T-helper 9 cell (primary cell): ENCODE measurements at places on chromosomes 3 and 15.

DNA sequence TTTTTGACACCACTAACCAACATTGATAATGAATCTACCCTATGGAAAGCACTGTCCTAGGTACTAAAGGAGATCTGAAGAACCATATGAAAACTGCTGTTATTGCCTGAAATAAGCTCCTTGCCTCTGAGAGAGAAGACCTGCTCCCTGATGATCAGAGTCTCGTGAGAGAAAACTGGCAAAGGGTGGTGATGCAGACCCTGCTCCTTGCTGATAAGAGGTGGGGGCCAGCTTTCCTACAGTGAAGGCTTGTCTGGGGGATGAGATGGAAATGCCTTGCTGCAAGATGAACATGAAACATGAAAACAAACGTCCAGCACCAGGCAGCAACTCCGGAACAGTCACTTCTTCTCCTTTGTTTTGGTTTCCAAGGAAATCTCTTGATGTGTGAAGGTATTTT is 31.9 kb downstream of the RASGRP1 start:
- no peak for DNase-seq

DNA sequence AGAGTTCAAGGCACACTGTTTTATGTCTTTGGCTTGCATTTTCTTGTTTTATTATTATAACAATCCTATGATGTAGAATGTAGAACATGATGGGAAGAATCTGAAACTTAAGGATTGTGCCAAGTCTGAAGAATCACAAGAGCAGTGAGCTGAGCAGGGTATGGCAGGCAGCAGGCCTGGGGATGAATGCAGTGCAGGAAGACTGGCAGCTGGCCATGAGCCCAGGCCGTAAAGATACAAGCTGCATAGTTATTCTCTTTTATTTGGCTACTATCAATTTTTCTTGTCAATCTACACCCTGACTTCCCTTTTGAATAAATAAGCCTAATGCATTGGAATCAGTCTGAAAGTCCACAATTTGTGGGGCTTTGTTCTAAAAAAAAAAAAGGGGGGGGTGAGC is 89.6 kb upstream of the ARPP21 start:
- DNase-seq = no peak

DNA sequence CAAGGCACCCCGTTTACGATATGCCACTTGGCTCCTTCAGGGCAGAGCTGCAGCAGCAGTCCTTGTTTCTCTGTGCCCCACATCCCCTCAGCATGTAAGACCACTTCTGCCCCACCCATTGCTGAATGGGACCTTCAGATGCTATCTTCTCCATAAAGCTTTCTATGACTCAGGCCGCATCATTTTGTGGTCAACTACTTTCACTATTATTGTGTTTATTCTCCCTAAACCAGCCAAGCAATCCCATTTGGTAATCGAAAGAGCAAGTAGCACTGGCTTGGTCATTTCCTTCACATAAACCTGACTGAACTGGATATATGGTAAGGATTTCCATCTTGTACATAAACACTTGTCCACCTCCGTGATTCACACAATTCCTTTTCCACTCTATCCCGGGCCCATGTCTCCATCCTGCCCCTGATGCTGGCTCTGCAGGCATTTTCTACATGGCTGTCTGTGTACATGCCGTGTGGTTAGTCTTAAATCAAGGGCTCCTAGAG is 25.7 kb downstream of the LIPC start:
- DNase-seq = no peak

DNA sequence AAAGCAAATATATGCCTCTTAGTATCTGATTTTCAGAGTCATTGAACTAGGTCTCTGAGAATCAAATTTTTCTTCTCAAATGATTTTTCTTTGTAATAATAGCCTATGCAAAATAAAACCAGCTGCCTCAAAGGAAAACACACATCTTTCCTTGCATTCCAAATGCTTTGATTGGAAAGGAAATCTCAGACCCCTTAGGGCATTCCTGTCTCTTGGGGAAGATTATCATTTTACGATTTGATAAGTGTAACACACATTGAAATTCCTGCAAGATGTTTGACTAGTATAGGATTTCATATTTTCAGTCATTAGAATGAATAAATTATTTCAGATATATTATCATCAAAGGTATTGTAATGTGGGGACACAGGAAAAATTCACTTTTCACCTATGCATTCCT is 244.8 kb downstream of the EPHA6 start:
- no peak for DNase-seq

- no peak for DNase-seq
These were observed 892.3 kb downstream of the CADM2 start for GRCh38 chr3:85851071-85851470.

DNA sequence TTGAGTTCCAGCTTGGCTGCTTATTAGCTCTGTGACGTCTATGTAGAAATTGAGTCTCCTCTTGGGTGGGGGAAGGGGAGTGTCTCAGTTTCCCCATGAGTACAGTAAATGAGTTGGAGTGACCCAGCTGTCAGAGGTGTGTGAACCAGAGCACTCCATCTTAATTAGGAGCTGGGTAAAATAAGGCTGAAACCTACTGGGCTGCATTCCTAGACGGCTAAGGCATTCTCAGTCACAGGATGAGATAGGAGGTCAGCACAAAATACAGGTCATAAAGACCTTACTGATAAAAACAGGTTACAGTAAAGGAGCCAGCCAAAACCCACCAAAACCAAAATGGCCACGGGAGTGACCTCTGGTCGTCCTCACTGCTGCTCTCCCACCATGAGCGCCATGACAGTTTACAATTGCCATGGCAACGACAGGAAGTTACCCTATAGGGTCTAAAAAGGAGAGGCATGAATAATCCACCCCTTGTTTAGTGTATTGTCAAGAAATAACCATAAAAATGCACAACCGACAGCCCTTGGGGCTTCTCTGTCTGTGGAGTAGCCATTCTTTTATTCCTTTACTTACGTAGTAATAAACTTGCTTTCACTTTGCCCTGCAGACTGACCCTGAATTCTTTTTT is 222.4 kb downstream of the CACNA2D3 start:
- DNase-seq = no peak

DNA sequence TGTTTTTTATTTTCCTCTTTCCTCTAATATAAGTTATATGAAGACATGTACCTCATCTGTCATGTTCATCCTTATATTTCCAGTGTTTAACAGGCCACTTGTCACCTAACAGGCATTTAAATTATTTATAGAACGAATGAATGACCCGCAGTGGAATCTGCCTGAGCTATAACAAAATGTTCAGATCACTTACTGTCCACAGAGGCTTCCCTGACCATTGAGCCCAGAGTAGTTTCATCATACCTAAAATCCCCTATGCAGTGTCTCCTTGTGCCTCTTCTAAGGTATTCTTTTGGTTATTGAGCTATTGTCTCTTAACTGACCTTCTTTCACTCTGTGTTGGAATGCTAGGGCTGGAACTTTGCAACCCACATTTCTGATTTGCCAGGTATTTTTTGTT is 748.5 kb downstream of the NTRK3 start:
- DNase-seq = no peak

- no peak for DNase-seq
These were observed 5.3 kb downstream of the ARL6IP5 start for GRCh38 chr3:69090021-69090420.

DNA sequence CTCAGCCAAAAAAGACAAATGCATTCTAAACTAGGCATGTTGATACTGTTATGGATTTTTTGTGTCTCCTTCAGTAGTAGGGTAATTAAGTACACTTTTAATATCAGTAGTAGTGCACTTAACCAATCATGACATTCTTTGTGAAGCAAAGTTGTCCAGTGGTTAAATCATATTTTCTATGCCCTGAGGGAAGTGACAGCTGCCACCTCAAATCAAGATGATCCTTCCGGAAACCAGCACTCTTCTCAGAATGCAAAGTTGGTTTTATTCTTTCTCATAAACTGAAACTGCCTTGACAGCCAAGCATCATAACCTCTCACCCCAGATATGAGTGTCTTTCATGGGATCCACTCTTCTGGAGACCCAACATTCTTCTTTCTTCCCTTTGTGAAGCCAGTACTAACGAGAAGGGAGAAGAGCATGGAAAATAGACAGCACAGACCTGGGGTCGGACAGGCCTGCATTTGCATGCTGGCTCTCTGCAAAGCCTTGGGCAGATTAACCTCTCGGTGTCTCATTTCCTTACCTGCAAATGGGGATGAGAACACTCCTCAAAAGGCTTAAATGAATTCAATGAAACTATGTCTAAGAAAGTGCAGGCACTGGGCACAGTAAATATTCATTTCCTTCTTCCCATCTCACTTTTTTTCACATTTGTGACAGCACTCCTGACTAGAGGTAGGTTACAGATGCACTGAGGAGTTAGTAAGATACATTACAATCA is 13.2 kb downstream of the AAGAB start:
- DNase-seq = no peak

DNA sequence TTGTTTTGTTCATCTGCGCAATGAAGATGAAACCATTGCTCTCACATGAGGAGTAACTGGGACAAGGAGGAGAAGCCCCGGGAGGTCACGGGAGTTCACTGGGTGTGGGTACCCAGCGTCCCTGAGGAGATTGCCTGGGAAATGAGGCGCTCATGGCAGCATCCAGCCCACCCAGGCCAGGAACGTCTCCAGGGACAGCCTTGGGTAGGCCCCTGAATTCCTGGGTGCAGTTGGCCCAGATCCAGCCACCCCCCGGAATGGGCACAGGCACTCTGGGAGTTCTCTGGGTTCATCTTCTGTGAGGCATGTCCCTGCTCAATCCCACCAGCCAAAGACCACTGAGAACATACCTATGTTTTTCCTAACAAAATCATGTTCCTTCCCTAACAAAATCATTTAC is 18.5 kb downstream of the BFSP2 start:
- no peak for DNase-seq

DNA sequence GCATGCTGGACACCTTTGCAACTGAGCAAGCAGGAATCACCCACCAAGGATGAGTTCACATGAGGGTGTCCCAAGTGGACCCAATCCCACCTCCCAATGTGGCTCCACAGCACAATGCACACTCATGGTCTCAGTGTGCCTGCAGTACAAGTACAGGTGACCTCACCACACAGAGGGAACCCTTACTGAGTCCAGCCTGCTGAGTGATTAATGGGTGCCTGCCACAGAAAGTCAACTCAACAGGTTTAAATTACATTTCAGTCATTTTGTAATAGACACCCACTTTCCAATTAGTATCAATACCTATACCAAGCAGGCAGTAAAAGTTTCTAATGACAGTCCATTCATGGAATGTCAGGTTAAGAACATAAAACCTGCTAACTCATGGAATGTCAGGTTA is 59.5 kb downstream of the HERC2 start:
- DNase-seq = no peak

GRCh38 chr3:50574444-50574831 is 5.1 kb downstream of the HEMK1 start:
- DNase-seq = no peak

DNA sequence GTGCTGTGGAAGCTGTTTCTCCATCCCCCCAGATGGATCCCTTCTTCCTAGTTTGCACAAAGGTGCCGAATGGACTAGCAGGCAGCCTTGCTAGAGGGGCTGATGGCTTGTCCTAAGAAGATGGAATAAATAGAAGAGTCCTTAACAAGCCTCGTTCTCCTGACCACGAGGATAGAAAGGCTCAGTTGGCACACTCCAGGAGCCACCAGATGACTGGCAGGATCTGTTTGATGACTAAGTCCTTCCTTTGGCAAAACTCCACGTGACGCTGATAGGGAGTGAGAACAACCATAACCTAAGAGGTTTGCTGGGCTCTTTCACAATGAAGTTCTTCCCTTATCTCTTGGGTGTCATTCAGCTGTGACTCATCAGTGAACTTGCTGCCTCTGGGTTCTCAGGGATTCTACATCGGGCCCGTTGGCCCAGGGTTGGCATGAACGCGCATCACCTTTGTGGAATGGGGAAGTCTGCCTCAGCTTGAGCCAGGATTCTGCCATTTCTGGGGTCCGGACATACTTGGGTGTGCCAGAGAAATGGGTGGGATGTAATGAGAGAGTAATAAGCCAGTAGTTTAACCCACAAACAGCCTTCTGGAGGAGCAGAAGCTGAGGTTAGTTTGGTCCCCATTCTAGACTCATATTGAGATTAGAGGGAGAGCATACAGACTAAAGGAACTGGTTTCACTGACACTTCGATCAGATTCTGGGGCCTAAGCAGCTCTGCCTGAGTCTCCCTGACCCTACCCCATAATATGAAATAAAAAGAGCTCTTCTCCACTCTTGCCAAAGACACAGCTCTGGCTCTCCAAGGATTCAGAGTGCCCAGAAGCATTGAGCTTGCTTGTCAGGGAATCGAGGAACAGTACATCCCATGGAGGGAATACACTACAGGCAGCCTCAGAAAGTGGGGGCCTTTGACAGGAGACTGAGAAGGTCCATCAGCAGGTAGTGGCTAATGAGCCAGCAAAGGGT is 2.0 kb upstream of the MELTF start:
- no peak for DNase-seq

GRCh38 chr3:123511726-123512125 is 62.8 kb upstream of the ADCY5 start:
- DNase-seq = no peak

DNA sequence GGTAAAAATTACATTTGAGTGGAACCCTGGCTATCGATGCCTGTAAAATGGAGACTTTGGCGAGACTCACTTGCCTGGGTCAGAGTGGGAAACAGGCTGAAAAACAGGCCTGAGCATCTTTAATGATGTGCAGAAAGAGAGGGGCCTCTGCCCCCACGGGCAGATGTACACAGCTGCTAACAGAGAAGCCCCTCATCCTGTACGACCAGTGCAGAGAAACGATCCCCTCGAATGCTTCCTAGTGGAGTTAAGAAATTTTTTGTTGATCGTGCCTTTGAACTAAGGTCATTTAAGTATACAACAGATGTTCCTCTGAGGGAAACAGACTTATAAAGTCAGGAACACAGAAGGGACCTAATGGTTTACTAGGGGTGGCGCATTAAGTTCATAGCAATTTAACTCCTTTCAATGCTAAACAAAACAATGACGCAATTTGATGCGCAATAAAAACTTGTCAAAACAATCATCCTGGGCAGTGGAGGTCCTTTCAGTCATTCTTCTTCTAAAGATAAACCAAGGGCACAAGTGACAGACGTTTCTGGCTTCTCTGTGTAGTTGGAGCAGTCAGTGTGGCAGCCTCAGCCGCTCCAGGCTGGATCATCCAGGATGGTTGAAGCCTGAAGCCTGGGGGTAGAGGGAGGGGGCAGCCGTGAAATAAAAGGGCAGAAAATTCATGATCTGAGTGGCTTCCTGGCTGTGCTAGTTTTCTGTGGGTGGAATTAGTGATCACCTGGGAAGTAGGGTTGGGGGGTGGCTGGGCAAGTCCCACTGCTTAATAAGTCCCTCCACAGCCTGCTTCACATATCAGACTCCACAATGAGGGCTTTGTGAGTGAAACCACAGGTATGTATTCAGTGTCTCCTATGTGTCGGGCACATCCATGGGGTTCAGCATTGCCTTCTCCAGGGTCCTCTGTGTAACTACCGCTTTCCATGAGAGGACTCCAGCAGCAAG is 50.8 kb upstream of the MRPS22 start:
- DNase-seq = no peak

GRCh38 chr3:175066617-175067415 is 207.7 kb downstream of the NAALADL2 start:
- DNase-seq = no peak

DNA sequence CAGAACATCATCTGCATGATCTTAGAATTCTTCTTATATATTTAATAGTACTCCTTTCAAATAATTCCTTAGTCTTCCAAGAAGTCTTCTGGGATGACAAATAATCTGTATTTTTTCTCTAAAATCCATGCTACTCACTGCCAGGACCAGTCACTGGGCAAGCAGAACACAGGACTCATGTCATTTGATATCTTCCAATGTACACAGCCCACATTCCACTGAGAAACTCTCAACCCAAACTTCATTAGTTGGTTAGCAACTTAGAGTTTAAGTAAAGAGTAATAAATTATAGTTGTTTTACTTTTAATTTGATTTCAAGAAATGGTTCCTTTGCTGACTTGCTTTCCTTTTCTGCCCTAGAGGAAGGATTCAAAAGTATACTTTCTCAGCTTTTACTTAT is 317.0 kb downstream of the VGLL3 start:
- DNase-seq = no peak
